ENCODE measurements at places on chromosomes 4 and X.

DNA sequence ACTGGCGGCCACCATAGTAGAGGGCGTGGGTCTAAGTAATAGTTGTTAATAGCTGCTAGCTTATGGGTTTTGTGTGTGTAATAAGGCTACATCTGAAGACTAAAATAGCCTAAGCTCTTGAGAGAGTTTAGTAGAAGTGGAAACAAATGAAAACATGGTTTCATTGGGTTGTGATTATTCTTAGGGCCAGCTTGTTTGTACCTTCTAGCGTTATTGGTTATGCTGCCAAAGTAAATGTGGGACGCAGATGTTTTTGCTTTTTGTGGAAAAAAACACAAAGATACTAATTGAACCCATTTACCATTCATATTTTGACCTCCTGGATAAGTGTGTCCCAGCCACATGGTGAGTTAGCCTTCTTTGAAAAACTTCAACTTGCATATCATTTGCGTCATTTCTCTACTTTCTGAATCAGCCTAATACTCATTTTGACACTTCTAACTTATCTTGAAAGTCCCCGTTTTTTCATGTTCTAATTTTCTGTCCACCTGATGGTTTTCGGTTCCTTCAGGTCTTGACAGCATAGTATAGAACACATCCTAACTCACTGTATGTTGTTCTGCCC is 305.3 kb downstream of the FRMPD4 start:
- DNase-seq: no peak

DNA sequence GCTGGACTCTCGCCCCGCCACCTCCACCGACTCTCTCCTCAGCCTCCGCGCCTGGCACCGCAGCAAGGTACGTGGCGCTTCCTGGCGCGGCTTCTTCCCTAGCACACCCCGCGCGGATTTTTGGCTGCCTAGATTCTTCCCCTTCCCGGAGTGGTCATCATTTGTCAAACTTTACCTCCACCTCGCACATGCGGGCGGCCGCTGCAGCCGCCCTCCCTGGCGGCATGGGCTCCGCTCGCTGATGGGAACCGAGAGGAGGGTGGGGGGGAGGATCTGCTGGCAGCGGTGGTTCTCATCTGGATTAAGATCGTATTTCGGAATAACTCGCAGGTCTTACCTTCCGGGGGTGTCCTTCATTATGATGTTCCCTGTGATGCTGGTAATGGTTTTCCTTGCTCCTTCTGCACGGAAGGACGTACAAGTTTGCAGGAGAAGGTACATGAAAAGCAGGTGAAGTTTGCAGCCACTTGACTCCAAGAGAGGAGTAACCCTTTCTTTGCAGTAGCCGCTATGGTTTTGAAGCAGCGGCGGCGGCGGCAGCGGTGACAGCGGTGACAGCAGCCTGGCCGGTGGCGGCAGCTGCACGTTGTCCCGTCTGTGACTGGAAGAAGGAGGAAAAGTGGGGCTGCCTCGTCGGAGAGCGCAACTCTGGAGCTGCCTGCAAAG is 2183.9 kb upstream of the TENM3 start:
- peak; percentile 88 for DNase-seq

- no peak for DNase-seq
Measured at GRCh38 chrX:136147976-136148375, 643 bp downstream of the FHL1 start.

GRCh38 chr4:185513489-185514181 is 21.7 kb downstream of the PDLIM3 start:
- DNase-seq: no peak
